Kidney tubule cell (primary cell): ENCODE measurements at places on chromosomes 12 and 14.

DNA sequence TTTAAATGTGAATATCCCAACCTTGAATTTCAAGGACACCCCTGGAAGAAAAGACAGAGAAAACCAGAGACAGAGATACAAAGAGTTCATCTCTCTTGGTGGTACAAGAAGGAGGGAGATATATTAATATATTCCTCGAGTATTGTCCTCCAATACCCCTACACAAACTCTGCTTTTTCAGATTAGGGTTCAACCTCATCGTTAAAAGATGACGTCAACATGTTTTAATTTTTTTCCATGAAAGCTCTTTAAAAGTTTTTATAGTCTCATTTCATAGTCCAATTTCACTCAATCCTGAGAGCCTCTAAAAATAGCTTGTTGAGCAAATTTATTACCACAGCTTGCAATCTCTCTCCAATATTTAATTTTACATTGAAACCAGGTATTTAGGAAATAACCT lies 19.4 kb downstream of the RHOJ start:
- DNase-seq = no peak

- no peak for DNase-seq
Measured at GRCh38 chr14:104545942-104546501, 33.5 kb upstream of the C14orf180 start.

DNA sequence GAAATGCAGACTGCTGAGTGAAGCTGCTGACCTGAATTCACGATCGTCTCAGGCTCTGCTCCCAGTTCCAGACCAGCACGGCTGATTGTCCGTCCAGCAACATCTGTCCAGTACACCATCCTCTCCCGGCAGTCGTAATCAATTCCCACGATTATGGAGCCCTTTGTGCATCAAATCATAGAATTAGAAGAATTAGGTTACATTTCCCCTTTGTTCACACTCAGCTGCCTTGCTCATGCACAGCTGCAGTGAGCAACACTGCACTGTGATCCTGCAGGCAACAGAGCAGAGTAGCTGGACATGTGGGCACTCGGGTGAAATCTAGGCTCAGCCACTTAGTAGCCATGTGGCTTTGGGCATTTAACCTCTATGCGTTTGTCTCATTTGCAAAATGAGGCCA lies 22.2 kb downstream of the RTRAF start:
- DNase-seq = no peak

DNA sequence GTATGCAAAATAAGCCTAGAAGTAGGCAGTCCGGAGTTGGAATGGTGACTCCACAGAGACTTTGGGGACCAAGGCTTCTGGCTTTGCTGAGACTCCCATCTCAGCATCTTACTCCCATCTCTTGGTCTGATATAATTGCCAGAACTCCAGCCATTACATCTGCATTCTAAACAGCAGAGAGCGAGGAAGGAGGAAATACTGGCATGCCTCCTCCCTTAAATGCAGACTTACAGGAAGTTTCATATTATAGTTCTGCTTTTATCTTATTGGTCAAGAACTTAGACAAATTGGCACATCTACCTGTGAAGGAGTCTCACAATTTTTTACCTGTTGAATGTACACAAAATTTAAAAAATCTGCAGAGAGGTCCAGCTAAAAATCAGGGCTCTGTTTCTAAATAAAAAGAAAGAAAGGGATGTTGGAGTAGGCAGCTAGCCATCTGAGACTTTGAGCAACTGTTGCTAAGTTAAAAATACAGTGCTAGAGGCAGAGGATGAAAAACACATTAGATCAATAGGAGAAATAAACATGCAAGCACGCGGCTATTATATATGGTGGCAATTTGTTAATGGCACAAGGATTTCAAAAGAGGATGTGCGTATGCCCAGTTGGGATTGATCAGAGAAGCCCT lies 209.9 kb upstream of the HMGA2 start:
- DNase-seq = no peak

GRCh38 chr12:26224657-26225056 lies 29.3 kb downstream of the SSPN start:
- no peak for DNase-seq

GRCh38 chr12:118312578-118312977 lies 60.1 kb downstream of the TAOK3 start:
- peak; percentile 25 for DNase-seq

DNA sequence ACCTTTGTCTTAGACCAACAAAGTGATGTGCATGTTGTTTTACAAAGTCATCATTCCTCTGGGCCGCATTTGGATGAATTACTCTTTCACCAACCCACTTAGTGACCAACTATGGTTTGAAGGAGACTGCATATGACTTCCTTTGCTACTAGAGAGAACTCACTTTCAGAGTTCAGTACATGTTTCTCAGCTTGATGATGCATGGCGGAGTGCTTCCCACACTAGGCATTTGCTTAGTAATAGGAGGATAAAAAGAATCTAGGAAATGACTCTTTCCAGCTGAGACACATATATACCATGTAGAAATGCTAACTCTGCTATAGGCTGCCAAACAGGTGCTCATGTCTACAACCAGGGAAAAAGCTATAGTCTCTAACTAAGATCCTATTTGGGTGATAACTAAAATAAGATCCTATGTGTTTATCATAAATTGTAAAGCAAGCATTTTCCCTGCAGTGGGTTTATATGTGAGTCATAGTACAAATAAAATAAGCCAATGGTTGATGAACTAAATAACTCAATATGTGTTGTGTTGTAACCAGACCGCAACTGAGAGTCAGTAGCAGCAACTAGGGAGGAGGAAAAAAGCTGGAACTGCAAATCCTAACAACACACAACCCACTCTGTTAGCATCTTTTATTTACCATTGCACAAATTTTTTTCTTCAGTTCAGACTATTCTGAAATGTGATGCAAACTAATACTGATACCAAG lies 87.2 kb downstream of the TSPAN8 start:
- DNase-seq = no peak

DNA sequence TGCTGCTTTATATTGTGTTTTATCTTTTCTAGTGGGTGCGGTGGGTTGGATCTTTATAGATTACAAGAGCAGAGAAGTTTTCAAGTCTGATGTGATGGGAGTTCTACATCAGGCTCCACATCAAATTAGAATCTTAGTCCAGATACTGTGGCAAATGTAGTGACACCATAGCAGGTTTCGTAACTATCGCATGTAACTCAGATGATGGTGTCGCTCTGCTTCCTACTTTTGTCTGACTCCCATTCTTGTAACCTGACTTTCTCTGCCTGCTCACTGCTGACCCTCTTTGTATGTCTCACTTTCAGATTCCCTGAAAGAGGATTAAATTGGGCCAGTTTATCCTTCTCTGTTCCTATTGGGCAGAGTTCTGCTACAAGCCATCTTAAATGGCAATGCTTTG lies 22.8 kb upstream of the FBXO34 start:
- DNase-seq = no peak

DNA sequence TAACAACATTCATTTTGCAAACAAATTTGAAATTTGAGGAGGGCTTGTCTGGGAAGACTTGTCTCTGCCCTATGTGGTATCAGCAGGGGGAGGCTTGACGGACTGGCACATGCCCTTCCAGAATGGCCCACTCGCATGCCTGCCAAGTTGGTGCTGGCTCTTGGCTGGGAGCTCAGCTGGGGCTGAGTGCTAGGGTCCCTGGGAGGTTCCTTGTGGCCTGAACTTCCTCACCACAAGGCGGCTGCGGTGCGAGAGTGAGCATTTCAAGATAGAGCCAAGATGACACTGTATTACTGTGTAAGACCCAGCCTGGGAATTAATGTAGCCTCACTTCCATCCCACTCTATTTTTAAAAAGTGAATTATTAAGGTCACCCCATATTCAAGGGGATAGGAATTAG lies 271.6 kb upstream of the PLEKHG7 start:
- no peak for DNase-seq

GRCh38 chr14:100078216-100078803 lies 13.1 kb downstream of the EVL start:
- no peak for DNase-seq

GRCh38 chr12:32158525-32158924 lies 51.9 kb downstream of the BICD1 start:
- DNase-seq = no peak

GRCh38 chr12:85588221-85588620 lies 248.0 kb downstream of the RASSF9 start:
- DNase-seq = no peak

DNA sequence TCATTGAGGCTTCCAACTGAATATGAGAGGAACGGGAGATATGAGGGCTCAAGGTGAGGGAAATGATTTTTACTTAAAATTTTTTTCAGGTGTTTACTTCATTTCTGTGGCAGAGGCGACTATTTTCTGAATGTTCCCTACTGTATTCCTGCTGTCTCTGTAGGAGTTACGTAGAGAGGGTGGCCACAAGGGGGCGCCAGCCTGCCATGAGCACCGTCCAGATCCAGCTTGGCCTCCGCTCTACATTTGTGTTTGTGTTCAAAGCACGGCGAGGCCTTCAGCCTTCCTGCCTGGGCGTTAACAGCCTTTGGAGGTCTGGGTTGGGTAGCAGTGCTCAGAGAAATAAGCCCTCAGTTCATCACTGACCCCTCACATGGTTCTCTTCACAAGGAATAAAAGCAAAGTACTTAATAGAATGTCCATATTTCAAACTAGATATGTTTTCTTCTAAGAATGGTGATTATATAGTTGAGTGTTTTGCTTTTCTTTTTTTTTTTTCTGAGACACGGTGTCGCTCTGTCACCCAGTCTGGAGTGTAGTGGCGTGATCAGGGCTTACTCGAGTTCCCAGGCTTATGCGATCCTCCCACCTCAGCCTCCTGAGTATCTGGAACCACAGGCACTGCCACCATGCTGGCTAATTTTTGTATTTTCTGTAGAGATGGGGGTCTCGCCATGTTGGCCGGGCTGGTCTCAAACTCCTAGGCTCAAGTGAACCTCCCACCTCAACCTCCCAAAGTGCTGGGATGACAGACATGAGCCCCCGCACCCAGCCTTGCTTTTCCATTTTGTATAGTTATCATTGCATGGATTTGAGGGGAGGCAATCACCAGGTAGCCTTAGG lies 22.3 kb downstream of the CKB start:
- peak; percentile 81 for DNase-seq

- no peak for DNase-seq
Measured at GRCh38 chr14:100652744-100653143, 65.5 kb upstream of the BEGAIN start.
